Cortex of kidney (tissue), 1 donor: ENCODE measurements at places on chromosomes 4 and X.

- no peak for DNase-seq
Observed at GRCh38 chrX:44344687-44345086, 1.2 kb upstream of the EFHC2 start.

DNA sequence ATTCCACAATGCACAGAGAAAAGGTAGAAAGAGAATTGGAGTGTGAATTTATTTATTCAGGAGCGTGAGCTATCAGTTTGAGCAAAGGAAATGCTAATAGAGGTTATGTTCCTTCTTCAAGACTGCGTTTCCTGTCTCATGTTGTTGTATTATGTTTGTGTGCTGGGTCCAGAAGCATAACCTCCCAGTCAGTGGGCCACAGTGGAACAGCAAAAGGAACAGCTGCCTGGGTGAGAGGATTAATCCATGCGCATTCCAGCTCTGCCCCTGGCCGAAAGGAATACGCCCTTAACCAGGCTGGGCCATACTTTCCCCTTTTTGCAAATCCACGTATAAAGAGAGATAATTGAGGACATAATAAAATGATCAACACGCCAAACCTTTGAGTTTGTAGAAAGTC, 32.4 kb upstream of the ARX start:
- DNase-seq, result no peak

GRCh38 chr4:48813964-48814363, 16.9 kb upstream of the OCIAD1 start:
- DNase-seq, result no peak

GRCh38 chrX:72048510-72049455, 82.9 kb downstream of the RTL5 start:
- DNase-seq, result no peak

GRCh38 chrX:36583674-36584073, 424.5 kb upstream of the FAM47C start:
- no peak for DNase-seq

- no peak for DNase-seq
Observed at GRCh38 chr4:187995322-187996207, at the start of gene ZFP42. Gene ZFP42 (plus strand): TSS chr4:187995771. CDS start chr4:188002808, 7,037 bp downstream.
